GM12892 (cell line): ENCODE measurements at places on chromosomes 13 and 19.

GRCh38 chr19:45645631-45646344 is 6.6 kb upstream of the EML2 start:
- DNase-seq = peak; percentile 91

GRCh38 chr19:39448271-39448670 is 2.9 kb downstream of the SUPT5H start:
- DNase-seq = peak; percentile 48

- peak; percentile 62 for DNase-seq
These were observed 2.7 kb downstream of the ADGRE5 start for GRCh38 chr19:14383661-14384555.

DNA sequence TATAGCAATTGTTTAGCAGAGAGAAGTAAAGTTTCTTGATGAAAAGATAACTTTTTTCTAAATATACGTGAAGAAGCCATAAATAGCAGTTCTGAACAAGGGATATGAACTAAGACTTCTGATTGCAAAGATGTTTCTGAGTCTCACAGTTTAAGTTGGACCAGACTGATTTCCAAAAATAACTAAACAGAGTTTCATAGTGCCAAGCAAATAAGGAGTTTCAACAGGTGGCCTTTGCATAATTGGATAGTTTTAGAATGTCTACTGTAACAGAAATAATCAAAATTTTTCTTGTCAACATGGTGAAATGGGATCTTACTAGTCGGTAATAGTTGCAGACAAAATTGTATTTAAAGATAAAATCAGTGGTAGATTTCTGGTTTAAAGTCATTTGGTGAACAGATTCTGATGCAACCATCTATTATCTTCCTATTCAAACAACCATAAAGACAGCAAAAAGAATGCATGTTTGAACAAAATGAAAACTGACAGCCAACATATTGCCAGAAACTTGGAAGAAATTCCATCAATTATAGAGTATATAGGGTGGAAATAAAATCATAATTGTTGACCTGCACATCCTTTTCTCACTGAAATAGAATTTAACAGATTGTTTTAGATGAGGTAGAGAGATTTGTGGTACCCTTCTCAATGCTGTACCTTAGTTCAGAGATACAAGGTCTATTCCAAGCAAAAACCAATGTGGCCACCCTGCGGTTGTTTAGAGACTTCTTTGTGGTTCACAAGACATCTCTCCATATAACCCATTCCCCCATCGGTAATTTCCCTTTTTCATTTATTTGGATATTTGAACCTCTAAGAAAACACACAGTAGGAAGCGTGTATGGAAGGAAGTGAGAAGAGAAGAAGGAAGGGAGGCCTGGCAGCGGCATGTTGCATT is 275.3 kb downstream of the COG6 start:
- no peak for DNase-seq

DNA sequence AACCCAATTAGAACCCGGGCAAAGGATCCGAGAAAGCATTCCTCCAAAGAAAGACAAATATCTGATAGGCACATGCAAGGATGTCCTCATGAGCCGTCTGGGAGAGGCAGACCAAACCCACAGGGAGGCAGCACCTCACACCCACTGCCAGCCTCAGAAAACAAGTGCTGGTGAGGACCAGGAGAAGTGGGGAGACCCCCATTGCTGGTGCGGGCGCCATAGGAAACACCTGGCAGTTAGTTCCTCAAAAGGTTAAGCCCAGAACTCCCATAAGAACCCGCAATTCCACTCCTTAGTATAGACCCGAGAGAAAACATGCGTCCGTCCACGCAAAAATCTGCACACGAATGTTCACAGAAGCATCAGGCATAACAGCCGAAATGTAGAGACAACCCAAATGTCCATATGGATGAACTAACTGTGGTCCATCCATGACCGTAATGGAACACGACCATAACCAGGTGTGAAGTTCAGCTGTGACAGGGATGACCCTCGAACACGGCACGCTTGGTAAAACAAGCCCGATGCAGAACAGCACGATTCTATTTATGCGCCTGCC is 7.9 kb downstream of the ZNF787 start:
- DNase-seq = no peak

GRCh38 chr13:99459099-99459850 is 42.0 kb upstream of the TM9SF2 start:
- no peak for DNase-seq

DNA sequence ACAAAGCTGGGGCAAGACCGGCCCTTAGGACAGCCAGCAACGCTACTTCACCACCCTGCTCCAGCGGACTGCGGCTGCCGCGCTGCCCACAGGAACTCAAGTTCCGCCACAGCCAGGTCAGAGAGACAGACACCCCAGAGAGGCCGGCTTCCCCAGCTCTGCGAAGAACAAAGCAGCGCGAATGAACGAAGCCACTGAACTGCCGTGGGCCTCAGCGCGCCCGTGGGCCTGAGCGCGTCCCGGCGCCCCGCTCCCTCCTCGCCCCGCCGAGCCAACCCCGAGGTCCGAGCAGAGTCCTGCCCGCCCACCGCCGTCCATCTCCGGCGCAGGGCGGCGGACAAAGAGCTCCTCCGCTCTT is 158.4 kb downstream of the RNF17 start:
- DNase-seq = no peak
